ENCODE measurements at places on chromosomes 2 and 18.

DNA sequence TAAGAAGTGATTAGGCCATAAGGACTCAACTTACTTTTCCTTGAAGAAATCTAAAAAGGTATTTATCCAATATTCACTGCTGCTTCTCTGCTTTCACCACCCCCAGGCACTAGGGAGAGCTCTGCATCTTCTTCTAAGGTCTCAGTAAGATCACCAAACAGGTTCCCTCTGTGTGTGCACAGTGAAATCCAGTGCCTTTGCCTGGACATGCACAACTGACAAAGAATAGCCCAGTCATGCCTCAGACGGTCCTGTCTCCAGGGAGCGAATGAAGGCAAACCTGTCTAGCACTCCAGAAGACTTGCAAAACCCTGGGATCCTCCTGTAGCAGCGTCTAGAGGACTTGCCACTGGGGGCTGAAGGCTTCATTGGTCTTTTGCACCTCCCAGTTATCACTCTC lies 344.5 kb upstream of the LRATD1 start:
- no peak for DNase-seq

GRCh38 chr2:127388423-127389164 lies 819 bp upstream of the MAP3K2 start:
- DNase-seq = no peak

GRCh38 chr2:23467618-23468017 lies 82.6 kb downstream of the KLHL29 start:
- DNase-seq = no peak

- no peak for DNase-seq
Measured at GRCh38 chr2:54560146-54560881, 104.2 kb downstream of the SPTBN1 start.

GRCh38 chr2:105721991-105722511 lies 22.7 kb upstream of the NCK2 start:
- DNase-seq = no peak

DNA sequence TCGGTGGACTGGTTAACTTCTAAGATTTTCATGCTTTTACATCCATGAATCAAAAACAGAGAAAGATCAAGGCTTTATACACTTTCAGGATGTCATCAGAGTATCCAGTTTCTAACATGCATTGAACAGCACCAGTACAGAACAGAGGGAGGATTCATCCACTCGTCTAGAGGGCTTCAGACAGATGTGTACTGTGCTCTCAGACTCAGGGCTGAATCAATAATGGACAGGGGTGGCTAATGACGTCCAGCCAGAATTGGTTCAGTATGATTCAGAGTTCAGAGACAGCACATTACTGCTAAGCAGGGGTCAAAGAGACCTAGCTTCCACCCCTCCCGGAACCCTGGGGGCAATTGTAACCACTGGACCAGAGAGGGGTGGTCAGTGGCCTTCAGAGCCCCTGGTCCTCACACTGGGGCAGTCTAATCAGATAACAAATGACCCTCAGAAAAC lies 37.3 kb downstream of the RNU4ATAC start:
- no peak for DNase-seq

- DNase-seq = no peak
Measured at GRCh38 chr18:78304192-78305164, 675.1 kb upstream of the SALL3 start.

DNA sequence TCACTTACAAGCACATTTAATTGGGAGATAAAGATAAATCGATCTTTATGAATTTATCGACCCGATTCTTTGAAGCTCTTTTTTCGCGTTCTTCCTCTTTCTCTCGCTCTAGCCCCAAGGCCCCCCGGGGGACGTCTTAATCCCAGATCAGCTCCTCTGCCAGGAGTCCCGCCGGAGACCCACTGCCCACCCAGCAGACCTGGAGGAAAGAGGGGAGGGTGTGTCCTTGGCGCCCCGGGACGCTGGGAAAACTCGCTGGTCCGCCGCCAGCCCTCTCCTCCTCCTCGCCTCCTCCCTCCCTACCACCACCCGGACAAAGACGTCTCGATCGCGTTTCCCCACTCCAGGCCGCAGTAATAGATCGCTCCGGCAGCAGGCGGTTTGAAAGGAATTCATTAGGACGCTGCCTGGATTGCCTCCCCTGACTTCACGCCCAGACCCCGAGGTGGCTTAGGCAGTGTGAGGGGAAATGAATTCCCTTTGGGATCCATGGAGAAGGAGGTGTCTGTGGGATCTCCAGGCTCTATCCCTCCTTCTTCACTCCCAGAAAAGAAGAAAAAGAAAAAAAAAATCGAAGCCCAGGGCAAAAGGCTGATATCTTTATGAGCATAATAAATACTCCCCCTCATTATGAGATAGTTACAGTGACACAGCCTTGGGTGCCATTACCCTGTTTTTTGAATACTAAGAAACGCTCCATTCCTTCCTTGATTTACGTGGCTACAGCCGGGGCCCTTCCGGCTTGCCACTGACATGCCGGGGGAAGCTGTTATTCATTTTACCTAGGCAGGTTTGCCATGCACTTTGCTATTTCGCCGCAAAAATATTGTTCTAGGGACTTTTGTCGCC lies 1.8 kb upstream of the GBX2 start:
- DNase-seq = no peak
